ENCODE measurements at places on chromosomes 16 and 17.

DNA sequence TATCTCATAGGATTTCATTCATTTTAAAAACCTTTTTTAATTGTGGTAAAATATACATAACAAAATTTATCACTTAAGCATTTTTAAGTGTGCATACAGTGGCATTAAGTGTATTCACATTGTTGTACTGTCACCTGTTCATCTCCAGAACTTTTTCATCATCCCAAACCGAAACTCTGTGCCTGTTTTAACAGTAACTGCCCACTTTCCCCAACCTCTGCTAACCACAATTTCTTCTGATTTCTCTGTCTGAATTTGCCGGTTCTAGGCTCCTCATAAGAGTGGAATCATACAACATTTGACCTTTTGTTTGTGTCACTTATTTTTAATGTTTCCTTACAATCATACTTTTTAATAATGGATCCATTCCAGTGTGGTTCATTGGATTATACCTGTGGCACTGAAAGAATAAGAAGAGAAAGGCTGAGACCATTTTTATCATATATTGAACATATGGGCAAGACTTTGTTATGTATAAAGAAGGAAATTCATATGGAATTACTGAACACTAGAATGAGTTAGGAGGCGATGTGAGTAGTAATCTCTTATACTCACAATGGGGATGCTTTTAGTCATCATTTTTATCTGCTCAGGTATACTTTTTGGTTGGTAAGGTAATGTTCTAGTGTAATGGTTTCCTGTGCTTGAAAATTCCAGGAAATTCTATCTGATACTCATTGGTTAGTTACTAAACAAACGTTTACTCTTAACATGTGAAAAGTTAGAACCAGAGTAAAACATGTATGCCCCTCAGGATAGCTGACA lies 10.8 kb downstream of the CYLD start:
- no peak for DNase-seq

- no peak for DNase-seq
Measured at GRCh38 chr17:20279631-20280030, 187.7 kb downstream of the LGALS9B start.

DNA sequence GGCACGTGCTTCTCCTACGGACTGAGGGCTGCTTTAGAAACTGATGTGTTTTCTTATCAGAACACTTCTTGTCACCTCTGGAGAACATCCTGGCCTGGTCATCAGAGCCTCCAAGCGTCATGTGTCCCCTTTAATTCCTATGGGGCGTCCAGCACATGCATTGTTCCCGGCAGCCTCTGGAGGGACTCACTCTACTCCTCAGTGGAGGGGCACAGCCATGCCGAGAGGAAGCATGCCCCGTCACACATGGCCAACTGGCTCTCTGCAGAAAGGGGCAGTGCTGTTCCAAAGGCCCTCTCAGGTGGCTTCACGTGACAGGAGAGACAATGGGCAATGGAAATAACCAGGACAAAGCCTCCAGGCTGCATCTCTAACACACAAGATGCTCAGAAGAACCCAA lies 31.8 kb downstream of the CDRT15L2 start:
- DNase-seq = no peak

DNA sequence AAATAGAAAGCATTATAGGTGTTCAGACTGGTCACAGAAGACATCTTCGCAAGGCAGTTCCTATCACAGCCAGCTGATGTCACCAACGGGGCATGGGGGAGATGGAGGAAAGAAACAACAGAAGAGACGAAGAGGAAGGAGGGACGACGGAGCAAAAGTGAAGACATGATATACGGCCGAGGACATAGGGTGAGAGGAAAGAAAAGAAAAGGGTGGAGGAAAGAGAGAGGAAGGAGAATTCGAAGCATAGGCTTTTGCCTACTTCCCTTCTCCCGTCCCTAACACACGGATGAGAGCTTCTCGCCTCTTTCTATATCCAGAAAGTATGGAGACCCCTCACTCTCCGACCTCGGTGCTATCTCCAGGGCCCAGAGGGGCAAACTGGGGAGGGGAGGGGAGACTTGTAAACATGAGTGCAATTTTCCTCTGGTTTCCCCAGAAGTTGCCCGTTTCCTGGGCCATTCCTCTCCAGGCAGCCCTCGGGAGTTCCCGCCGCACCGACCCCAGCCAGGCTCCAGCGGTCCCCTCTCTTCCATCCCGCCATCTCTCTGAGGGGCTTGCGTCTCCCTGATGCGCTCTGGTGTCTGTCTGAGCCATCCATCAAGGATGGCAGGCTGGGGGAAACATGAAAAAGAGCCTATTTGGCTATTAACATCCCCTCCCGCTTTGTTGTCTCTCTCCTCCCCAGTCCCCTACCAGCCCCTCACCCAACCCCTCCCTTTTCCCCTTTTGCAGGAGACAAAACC lies 26.0 kb downstream of the COPZ2 start:
- no peak for DNase-seq
